Tibial artery (tissue), 4 donors: ENCODE measurements at places on chromosomes 11 and 22.

DNA sequence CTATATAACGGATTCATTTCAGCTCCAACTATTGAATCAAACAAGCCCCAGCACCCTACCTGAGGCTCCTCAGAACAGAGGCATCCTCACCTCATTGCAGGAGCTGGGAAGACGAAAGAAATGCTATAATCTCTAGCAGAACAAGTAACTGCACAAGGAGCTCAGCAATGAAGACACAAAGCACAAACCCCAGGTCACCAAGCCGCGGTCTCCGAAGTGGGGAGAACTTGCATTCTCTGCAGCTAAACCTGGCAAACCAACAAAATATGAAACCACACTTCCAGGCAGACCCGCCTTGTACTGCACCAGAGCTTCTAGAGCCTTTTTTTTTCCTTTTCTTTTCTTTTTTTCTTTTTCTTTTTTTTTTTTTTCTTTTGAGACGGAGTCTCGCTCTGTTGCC is 21.8 kb upstream of the CD5 start:
- H3K4me3 ChIP-seq = no peak overlapping the region
- H3K36me3 ChIP-seq = no peaks in the 10 kb centered on the region
- DNase-seq = no peak

- no peaks in the 10 kb centered on the region for H3K27me3 ChIP-seq
- H3K4me1 ChIP-seq = peaks cover 20% of the 10 kb centered on the region
- DNase-seq = no peak
- no peaks in the 10 kb centered on the region for H3K36me3 ChIP-seq
These were observed 62.7 kb upstream of the FIBIN start for GRCh38 chr11:26931248-26931631.

- H3K4me1 ChIP-seq = no peaks in the 10 kb centered on the region
- no peak overlapping the region for H3K4me3 ChIP-seq
- no peak for DNase-seq
- no peak overlapping the region for H3K27ac ChIP-seq
- H3K27me3 ChIP-seq = no peaks in the 10 kb centered on the region
These were observed 301.6 kb downstream of the TBC1D22A start for GRCh38 chr22:47064016-47064415.

DNA sequence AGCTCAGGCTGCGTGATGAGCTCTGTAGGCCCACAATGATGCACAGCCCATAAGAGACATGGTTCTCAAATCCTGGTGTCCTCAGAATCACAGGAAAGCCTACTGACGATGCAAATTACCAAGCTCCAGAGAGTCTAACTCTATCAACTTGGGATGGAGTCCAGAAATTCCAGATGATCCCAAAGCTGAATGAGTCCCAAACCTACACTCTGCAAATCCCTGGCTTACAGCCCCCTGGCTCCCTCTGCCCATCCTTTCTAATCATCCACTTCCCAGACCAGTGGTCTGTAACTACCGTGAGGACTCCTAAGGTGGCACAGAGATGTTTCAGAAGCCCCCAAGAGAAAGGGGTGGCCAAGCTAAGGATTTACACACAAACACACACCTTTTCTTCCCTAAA is 13.5 kb downstream of the ARFGAP2 start:
- no peaks in the 10 kb centered on the region for H3K4me1 ChIP-seq
- no peak overlapping the region for H3K4me3 ChIP-seq
- no peak overlapping the region for H3K27ac ChIP-seq
- DNase-seq = no peak
- H3K27me3 ChIP-seq = no peaks in the 10 kb centered on the region

- peaks cover 98% of the 10 kb centered on the region for H3K36me3 ChIP-seq
- H3K27me3 ChIP-seq = no peaks in the 10 kb centered on the region
- H3K4me3 ChIP-seq = no peak overlapping the region
These were observed 73.5 kb upstream of the PITPNB start for GRCh38 chr22:27992294-27993165.

GRCh38 chr22:25555586-25555985 is 8.9 kb upstream of the GRK3 start:
- no peaks in the 10 kb centered on the region for H3K36me3 ChIP-seq
- H3K4me3 ChIP-seq = no peak overlapping the region
- no peak for DNase-seq
- no peak overlapping the region for H3K27ac ChIP-seq
- no peaks in the 10 kb centered on the region for H3K4me1 ChIP-seq

- no peaks in the 10 kb centered on the region for H3K27me3 ChIP-seq
- H3K36me3 ChIP-seq = peaks cover 12% of the 10 kb centered on the region
- H3K4me1 ChIP-seq = no peaks in the 10 kb centered on the region
These were observed 29.9 kb downstream of the CWF19L2 start for GRCh38 chr11:107427569-107428180.

- DNase-seq = no peak
- H3K4me1 ChIP-seq = no peaks in the 10 kb centered on the region
- no peaks in the 10 kb centered on the region for H3K27me3 ChIP-seq
- H3K4me3 ChIP-seq = no peak overlapping the region
- no peak overlapping the region for H3K27ac ChIP-seq
These were observed 45.9 kb upstream of the PPP6R3 start for GRCh38 chr11:68414496-68415221.

DNA sequence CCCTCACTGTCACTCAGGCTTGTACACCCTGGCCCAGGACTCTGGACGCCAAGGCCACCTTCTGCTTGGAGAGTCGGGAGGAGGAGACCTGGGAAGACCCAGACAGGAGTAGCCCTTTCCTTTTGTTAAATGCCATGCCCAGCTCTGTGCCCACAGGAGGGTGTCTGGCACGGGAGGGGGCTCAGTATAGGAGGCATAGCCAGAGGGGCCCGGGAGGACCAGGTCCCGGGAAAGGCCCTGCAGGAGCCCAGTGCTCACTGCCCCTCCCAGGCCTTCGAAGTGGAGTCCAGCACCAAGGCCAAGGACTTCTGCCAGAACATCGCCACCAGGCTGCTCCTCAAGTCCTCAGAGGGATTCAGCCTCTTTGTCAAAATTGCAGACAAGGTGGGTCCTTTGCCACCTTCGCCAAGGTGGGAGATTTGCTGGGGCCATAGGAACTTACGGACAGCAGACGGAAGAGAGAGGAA is 79.0 kb downstream of the MYO7A start:
- H3K4me3 ChIP-seq = no peak overlapping the region
- DNase-seq = no peak
- H3K4me1 ChIP-seq = no peaks in the 10 kb centered on the region
- H3K27ac ChIP-seq = no peak overlapping the region
- H3K27me3 ChIP-seq = no peaks in the 10 kb centered on the region

- no peak overlapping the region for H3K4me3 ChIP-seq
- no peak overlapping the region for H3K27ac ChIP-seq
- no peak for DNase-seq
These were observed 35.1 kb downstream of the RRP8 start for GRCh38 chr11:6568191-6568918.

DNA sequence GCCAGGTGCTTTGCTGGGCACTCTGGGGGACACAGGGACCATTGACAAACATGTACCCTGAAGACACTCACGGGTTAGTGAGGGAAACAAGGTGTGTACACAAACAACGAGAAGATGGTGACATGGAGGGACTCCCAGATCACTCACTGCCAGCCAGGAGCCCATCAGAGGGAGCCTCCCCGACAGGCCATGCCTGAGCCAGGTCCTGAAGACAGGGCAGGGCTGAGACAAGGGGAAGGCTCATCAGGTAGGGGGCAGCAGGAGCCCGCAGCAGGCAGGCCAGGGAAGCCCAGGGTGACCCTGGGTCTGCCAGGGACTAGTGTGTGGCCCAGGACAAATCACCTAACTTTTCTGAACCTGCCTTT is 127.9 kb downstream of the BUD13 start:
- H3K27me3 ChIP-seq = no peaks in the 10 kb centered on the region
- no peaks in the 10 kb centered on the region for H3K4me1 ChIP-seq
- no peak overlapping the region for H3K4me3 ChIP-seq
- H3K36me3 ChIP-seq = no peaks in the 10 kb centered on the region

GRCh38 chr22:25235547-25236290 is 16.3 kb downstream of the CRYBB2 start:
- H3K27me3 ChIP-seq = no peaks in the 10 kb centered on the region
- no peaks in the 10 kb centered on the region for H3K4me1 ChIP-seq
- no peak overlapping the region for H3K4me3 ChIP-seq

GRCh38 chr11:74460481-74461154 is 6.7 kb downstream of the KCNE3 start:
- H3K27me3 ChIP-seq = no peaks in the 10 kb centered on the region
- no peaks in the 10 kb centered on the region for H3K36me3 ChIP-seq
- DNase-seq = no peak
- no peaks in the 10 kb centered on the region for H3K4me1 ChIP-seq
- no peak overlapping the region for H3K27ac ChIP-seq

GRCh38 chr22:29907753-29908515 is 25.0 kb downstream of the MTMR3 start:
- H3K36me3 ChIP-seq = no peaks in the 10 kb centered on the region
- no peak overlapping the region for H3K4me3 ChIP-seq
- H3K27me3 ChIP-seq = no peaks in the 10 kb centered on the region
- DNase-seq = peak; percentile 64
- peaks cover 14% of the 10 kb centered on the region for H3K4me1 ChIP-seq

- DNase-seq = no peak
- no peaks in the 10 kb centered on the region for H3K36me3 ChIP-seq
- H3K4me1 ChIP-seq = no peaks in the 10 kb centered on the region
- no peak overlapping the region for H3K27ac ChIP-seq
- H3K27me3 ChIP-seq = no peaks in the 10 kb centered on the region
- no peak overlapping the region for H3K4me3 ChIP-seq
These were observed 16.5 kb downstream of the SGSM1 start for GRCh38 chr22:24822471-24822870.

- no peaks in the 10 kb centered on the region for H3K27me3 ChIP-seq
- peaks cover 14% of the 10 kb centered on the region for H3K36me3 ChIP-seq
- H3K4me3 ChIP-seq = no peak overlapping the region
- H3K4me1 ChIP-seq = no peaks in the 10 kb centered on the region
- H3K27ac ChIP-seq = no peak overlapping the region
- DNase-seq = no peak
These were observed 37.6 kb upstream of the PARVG start for GRCh38 chr22:44143105-44143474.

DNA sequence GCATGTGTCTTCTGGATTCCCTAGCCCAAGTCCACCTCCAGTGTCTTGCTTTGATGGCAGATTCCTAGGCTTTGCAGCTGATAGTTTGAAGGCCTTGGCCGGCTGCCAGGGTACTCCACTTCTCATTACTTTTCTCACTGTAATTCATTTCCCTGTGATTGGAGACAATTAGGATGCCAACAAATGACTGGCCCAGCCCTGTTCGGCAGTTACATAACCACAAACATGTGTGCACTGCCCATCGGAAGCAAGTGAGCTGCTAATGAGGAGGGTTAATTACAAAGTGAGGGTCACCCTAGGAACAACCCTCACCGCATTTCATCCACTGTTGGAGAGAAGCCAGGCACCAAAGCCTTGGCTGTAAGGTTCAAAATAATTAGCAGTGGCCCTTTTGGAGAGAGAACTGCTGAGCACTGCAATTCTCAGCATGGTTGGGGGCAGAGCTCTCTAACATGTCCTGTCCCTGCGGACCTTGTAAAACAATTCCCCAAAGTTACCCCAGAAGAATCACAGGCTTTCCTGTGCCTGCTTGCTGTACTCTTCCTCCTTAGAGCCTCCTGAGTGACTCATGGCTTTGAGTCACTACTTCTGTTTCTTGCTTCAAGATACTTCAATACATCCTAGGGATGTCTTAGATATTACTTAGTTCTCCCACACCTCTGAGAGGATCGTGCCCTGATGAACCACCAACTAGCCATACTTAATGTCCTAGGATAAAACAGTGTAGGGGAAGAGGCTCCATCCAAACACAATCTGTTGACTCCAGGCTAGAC is 109.7 kb upstream of the GALNT18 start:
- H3K36me3 ChIP-seq = no peaks in the 10 kb centered on the region
- H3K4me3 ChIP-seq = no peak overlapping the region
- H3K27ac ChIP-seq = no peak overlapping the region

DNA sequence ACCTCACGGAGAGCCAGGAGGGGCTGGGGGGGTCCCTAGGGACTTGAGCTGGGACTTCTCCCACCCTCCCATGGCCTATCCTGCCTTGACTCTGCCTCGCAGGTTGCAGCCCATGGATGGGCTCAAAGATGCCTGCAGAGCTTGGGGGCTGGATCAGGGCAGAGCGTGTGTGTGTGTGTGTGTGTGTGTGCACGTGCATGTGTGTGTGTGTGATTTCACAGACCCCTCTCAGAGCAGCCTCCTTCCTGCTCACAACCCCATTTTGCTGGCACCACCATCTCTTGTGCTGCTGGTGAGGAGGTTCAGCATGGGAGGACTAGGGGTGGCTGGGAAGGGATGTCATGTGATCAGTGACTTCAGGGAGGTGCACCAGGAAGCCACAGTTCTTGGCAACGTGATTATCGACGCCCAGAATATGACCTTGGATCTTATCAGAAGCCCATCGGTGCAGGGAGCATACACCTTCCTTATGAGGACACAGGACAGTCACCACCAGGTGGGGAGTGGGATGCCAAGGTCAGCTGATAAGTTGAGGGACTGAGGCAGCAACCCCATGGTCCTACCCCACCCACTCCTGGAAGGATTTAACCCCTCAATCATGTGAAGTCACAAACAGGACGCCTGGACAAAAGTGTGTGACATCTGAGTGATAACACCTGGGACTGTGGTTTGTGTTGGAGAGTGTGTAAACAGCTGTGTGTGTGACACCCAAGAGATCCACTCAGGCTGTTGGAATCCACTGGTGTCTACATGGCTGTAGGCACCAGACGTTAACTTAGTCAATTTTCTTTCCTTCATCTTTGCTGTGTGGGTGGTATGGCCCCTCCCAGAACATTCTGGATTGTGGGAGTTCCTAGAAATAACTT is 1.8 kb upstream of the NAALADL1 start:
- H3K36me3 ChIP-seq = no peaks in the 10 kb centered on the region
- no peak overlapping the region for H3K27ac ChIP-seq
- H3K4me3 ChIP-seq = no peak overlapping the region

DNA sequence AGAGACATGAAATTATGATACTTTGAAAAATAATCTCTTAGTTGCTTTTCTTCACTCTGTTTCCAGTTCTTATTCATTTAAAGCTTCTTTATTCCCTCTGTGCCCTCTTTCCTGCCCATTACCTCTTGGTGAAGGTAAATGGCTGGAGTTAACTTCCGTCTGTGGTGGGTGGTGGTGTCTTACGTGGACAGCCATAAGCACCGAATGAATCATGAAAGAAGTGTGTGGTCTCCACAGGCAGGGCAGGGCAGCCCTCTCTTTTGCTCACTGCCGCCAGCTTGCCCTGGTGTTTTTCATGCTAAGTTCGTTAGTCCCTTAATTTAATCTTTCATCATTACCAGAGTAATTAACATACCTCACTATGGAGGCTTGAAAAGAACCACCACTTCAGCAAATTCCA is 98.7 kb upstream of the SORL1-AS1 start:
- H3K36me3 ChIP-seq = peaks cover 19% of the 10 kb centered on the region
- H3K4me1 ChIP-seq = no peaks in the 10 kb centered on the region
- H3K27me3 ChIP-seq = no peaks in the 10 kb centered on the region

DNA sequence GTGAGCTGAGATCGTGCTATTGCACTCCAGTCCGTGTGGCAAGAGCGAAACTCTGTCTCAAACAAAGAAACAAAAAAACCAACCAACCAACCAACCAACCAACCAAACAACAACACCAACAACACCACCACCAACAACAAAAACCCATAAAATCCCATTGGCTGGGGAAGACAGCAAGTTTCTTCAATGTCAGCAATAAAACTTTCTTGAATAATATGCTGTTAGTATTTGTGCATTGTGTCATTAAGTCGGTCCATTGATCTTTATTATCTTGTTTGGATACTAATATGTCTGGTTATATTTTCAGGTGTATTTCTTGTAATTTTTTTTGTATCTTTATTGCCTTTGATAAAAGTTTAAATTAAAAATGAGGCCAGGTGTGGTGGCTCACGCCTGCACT is 9.4 kb downstream of the GRK3 start:
- no peaks in the 10 kb centered on the region for H3K36me3 ChIP-seq
- no peak overlapping the region for H3K4me3 ChIP-seq
- no peak overlapping the region for H3K27ac ChIP-seq
- no peaks in the 10 kb centered on the region for H3K4me1 ChIP-seq

- H3K27me3 ChIP-seq = peaks cover 30% of the 10 kb centered on the region
- H3K4me3 ChIP-seq = peak overlapping the region; percentile 51
- H3K4me1 ChIP-seq = peaks cover 22% of the 10 kb centered on the region
- DNase-seq = no peak
- H3K36me3 ChIP-seq = no peaks in the 10 kb centered on the region
These were observed 650 bp downstream of the GUCY1A2 start for GRCh38 chr11:107017433-107018218.
